WTC11 (cell line): ENCODE measurements at places on chromosomes 5 and 9. TPM values are rescaled to one million over a fixed set of nuclear protein-coding genes. Genes with fewer than 3 reads are reported as not detected.
A peak's percentile ranks its signal among the peaks of the same experiment; 100 is the strongest.

GRCh38 chr5:122844136-122844909, 1.1 kb upstream of the SNX24 start:
- no peak for DNase-seq

DNA sequence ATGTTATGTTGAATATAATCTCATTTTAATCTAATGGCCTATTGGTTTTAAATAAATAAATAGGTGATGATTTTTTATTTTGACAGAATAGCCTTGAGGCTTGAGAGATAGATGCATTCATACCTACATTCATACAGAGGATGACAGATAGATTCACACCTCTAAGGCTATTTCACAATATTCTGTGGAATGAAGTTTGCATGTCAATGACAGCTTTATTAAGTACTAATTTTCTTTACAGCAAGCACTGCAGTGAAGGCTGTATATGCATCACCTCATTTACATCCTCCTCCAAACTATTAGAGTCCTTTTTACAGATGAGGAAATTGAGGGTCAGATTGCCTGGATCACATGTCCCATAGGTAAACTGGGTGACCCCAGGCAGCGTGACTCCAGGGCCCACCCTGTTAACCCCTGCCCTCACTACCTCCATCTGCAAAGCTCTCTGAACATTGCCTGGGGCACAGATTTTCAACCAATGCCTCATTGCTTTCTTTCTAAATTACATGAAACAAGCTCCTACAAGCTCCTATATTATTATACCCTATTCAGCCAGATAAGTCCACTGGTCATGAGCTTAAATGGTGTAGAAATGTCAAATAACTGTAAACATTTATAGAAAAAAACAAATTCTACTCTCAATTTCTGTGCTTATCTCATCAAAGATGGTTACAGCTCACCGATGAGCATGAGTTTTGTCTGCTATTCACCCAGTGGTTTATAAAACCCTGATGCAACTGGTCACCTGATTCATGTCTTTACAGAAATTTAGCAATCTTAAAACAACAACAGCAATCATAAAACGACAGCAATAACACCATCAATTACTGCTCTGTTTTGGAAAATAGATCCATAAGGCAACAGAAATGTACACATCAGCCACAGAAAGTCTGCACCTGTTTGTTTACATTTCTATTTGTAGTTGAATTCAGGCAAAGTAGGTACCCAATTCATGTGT, 338.0 kb downstream of the NSG2 start:
- DNase-seq: no peak

DNA sequence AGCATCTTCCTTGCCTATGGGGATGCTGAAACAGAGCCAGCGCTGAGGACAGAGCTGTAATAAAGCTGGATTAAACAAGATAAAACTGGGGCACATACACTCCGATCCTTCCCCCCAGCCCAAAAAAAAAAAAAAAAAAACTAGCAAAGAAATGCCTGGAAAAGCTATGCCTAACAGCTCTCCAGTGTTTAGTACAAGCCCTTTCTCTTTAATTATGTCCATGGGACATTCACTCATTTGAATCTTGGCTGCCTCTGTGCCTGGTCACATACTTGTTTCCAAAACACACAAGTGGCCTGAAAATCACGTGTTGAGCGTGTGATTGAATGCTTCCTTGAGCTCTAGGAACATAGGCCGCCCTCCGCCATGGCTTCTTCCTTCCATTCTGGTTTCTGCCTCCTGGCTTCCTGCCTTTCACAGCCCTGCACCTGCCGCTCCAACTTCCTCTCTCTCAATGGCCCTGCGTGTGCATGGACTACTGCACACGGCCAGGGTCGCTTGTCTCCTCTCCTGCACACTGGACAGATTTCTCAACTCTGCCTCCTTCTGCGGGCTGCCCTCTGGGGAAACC, 111.0 kb upstream of the RETREG1 start:
- no peak for DNase-seq

DNA sequence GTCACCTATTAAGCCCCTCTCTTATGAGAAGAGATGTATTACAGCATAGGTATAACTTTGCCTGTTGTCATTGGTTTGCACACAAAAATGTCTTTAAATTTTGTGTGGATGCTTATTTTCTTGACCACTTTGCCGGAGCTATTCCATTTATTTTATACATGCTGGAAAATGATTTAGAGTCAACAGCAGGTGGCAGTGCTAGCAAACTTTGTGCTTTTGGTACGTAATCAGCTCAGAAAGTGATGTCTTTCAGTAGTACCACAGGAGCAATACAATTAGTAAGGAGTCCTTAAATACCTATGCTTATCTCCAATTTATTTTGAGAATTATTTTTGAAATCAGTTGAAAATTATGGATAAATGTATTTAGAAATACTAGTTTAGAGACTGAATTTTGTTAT, 19.8 kb upstream of the NUDT12 start:
- DNase-seq: peak; percentile 36

LVRN gene
- total RNA-seq: 0.13 to 0.32 TPM (median 0.27 TPM) in 3 replicates

LEAP2 gene
- total RNA-seq: 1.9 to 2.4 TPM (median 2.0 TPM) in 3 replicates

DNA sequence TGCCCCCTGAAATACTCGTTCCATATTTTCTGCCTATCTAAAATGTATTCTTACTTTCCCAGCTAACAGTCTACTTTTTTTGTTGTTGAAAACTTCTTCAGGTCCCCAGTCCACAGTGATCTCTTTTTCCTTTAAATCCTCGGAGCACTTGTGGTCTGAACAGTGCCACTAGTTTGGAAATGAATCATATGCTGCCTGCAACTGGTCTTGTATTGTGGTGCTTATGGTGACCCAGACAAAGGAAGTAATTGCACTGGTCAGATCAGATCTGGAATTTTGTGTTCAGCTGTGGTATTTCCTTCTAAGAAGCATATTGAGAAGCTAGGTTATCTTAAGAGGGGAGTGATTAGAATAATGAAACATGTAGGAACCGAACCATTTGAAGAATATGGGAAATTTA, 2.9 kb downstream of the UNC13B start:
- DNase-seq: no peak

DNA sequence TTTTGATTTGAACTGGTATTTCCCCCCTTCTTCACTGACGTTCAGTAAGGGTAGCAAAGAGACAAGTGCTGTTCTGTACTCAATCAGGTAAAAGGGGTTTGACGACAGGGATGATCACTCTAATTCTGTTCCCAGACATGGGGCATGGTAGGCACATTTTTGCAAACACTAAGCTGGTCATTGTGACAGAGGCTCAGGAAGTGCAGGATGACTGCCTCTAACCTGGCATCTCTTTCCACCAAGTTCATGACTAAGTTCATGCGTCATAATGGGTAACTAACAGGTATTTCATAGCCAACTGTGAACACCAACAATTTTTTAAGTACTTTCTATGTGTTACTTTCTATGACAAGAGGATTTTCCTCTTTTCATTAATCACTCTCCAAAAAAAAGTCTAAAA, 166.5 kb downstream of the MAPKAP1 start:
- DNase-seq: no peak

DNA sequence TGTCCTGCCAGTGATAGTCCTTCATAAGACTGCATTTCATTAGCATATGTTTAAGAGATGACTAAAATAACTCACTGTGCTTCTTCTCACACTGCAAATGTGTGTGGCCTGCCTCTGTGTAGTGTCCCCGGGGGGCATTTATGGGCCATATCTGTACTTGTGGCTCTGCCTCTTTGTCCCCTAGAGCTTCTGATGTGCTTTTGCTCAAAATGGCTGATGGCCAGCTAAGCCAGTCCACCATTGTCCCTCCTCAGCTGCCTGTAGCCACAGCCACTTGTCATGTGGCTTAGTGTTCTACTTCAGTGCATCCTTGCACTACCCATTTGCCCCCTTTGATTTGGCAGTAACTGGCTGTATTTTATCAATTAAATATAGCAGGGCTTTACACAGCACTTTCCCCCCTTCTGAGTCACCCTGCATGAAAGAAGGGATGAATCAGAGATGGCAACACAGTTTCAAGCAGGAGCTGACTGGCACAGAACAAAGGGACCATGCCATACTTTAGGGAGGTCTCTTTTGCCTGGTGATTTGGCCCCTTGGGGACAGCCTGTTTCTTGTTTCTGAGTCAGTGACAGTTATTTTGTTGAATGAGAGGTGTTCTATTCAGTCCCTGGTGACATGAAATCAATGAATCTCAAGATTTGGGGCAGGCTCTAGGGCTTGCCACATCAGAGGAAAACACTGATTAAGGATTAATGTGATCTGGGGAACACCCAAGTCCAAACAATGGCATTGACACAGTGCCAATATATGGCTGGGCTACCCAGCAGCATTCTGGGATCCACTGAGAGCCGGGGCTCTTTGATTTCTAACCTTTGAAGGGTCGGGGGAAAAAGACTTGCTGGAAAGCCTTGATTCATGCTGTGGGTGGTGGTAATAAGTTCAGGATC, 245.5 kb downstream of the SMARCA2 start:
- no peak for DNase-seq

DNA sequence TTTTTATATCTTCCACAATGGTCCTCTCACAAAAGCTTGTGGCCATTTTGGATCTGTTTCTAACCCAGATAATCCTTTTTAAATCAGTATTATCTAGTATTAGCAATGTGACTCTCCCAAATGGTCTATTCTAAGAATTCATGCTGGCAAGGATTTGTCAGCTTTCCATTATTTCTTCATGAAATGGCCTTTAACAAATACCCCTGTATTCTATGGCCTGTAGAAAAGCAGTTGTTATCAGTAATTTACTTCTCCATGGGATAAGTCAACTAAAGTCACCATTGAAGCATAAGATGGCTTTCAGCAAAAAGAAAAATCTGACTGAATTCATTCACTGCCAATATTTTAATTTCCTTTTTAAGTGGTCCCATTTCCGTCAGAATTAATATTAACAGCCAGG, 346.4 kb upstream of the FAM174A start:
- DNase-seq: no peak

- DNase-seq: peak; percentile 28
Observed at GRCh38 chr5:107570805-107571531, 99.8 kb downstream of the EFNA5 start.

DNA sequence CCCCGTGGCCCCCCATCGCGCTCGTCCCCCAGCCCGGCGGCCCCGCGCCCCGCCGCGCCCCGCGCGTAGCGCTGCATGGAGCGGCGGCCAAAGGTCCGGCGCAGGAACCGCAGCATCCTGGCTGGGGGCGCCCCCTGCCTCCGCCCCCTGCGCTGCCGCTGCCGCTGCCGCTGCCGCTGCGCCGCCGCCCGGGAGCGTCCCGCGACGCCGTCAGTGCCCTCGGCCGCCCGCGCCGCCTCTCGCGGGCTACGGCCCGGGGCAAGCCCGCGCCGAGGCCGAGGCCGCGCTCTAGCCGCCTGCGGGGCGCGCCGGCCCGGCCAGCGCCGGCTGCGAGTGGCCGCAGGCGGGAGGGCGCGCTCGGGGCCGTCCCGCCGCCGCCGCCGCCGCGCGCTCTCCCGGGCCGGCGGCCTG, 523 bp downstream of the EPB41L4B start:
- no peak for DNase-seq

- no peak for DNase-seq
Observed at GRCh38 chr5:172050080-172050479, 43.6 kb upstream of the FBXW11 start.
